ENCODE measurements at places on chromosomes 16 and 17.
A peak's percentile ranks its signal among the peaks of the same experiment; 100 is the strongest.

GRCh38 chr17:76123191-76123499 is 17.9 kb downstream of the FOXJ1 start:
- no peak for DNase-seq

DNA sequence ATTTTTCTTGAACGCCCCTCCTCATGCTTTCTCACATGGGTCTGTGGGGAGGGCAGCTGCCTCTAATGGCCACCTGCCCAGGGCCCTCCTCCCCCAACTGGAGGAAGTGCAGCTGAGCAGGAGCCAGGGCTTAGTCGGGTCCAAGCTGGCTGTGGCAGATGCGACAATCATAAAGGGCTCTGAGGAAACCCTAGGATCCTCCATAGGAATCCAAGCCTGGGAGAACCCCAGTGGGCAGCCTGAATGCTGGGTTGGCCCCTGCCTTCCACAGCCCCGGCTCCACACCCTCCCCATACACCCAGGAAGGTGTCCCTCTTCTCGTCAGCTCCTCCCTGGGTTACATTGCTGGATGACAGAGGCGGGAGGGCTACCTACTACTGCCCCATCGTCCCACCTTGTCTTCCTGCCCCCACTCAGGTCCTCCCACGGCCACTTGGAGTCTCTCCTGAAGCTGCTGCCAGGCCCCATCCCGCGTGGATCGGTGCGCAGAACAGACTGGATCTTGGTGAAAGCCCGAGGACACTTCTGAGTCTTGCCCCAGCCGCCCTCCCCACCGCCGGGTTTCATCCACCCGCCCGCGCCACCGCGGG is 15.6 kb upstream of the CBFB start:
- no peak for DNase-seq

- peak; percentile 67 for DNase-seq
Measured at GRCh38 chr17:38704606-38705522, at the start of gene MLLT6. Gene MLLT6 (plus strand): TSS chr17:38705273. CDS start chr17:38705633, 360 bp downstream.

GRCh38 chr16:18932243-18932987 is 6.2 kb upstream of the SMG1 start:
- DNase-seq = no peak

DNA sequence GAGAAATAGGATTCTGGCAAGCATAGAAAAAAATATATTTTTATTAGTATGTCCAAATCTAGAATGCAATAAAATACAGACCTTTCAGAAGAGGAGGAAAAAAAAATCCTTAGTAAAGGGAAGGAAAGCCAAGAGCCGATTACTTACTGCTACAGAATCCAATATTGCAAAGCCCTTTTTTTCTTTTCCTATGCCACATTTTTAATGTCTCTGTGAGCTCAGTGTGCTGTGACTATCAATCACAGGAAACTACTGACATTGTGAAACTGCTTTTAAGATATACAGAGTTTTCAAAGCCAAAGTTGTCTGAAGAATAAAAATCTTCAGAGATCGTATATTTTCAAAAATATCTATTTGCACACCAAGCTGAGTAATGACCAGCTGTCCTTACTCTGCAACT is 120.4 kb downstream of the CHD9NB start:
- no peak for DNase-seq

- no peak for DNase-seq
Measured at GRCh38 chr17:51103451-51103850, 17.2 kb downstream of the SPAG9 start.
